ENCODE measurements at places on chromosomes 1 and 21.

GRCh38 chr21:44891631-44892031, 18.1 kb upstream of the PTTG1IP start:
- no peak for DNase-seq

GRCh38 chr1:75615613-75616435, 4.9 kb upstream of the SLC44A5 start:
- DNase-seq: peak; percentile 35

DNA sequence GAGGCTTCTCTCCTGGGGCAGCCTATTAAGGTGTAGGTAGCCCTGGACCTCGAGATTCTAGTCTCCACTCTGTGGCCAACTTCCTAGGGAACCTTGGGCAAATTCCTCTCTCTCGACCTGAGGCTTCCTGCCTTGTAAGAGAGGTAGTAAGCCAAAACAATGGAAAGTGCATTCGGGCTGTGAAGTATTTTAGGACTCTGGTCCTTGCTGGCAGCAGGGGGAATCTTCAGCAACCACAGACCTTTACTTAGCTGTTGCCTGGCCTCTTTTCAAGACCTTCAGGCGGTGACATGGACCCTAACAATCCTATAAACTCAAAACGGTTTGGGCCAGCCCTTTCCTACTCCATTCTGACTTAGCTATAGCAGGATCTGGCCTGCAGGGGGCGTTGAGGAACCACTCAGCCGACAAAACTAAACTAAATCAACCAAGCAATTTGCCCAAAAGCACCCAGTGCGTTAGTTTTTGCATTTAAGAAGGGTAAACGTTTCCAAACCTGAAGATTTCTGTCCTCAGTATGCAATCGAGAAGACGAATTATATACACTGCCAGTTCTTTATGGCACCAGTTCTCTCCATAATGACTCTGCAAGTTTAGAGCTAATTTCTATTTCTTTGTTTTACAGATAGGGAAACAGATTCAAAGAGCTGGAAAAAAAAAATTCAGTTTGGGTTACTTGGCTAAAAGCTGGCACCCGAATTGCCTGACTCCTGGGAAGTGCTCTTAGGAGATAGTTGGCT, 10.9 kb upstream of the SESN2 start:
- DNase-seq: peak; percentile 71

GRCh38 chr1:118101999-118102398, 83.0 kb downstream of the SPAG17 start:
- no peak for DNase-seq

GRCh38 chr1:192376374-192376773, 59.6 kb downstream of the RGS21 start:
- no peak for DNase-seq

DNA sequence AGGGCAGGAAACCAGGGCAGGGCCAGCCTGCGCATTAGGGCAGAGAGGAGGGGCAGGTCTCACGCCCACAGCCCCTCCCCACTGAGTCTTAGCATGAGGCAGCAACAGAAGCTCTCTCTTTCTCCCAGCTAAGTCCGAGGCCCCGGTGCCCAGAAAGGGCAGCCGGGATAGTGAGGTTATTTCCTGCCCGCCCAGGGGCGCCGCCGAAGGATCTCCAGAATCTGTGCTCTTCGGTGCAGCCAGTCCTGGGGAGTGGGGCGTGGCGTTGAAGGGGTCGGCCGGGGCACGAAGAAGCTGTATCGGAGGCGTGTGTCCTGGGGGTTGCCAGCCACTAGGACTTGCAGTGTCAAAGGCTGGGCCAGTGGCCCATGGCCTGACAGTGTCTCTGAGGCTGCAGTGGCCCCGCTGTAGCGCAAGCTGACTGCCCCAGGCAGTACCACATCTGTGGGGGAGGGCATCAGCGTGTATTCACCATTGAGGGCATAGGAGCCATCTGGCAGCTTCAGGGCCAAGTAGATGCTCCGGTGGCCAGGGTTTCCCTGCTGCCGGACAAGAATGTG, 7.8 kb downstream of the ADAMTS4 start:
- no peak for DNase-seq

DNA sequence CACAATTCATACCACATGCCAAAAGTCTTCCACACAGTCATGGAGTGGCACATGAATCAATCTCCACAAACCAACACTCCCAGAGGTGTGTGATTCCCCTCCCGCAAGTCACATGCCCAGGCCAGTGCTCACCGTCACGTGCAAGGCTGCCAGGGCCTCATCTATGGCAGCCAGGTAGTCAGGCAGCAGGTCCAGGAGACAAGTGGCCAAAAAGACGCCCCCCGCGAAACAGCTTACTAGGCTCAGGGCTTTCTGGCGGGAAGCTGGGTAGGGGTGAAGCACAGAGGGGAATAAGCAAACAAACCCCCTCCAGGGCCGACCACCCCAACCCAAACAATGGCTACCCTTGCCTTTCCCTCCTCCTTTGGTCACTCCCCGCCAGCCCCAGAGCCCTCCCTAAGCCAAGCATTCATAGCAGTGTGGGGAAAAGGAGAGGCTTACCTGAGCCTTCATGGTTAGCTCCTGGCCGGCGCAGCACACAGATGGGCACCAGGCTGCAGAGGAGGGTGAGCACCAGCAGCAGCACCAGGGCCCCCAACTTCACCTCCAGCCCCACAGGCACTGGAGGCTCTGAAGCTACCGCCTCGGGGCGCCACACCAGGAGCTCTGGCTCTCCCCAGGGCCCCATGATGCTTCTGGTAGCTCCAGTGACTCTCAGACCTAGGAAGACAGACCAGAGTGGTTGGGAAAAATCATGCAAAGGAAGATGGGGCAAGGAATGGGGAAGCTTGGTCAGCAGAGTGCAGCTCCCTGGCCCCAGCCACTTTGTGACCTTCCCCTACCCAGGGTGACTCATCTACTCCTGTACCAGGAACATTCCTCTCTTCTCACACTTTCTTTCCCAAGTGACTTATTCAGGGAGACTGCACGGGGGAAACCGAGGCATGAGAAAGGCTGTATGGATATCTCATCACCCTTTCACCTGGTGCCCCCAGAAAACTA, 978 bp downstream of the SLC39A1 start:
- peak; percentile 74 for DNase-seq

DNA sequence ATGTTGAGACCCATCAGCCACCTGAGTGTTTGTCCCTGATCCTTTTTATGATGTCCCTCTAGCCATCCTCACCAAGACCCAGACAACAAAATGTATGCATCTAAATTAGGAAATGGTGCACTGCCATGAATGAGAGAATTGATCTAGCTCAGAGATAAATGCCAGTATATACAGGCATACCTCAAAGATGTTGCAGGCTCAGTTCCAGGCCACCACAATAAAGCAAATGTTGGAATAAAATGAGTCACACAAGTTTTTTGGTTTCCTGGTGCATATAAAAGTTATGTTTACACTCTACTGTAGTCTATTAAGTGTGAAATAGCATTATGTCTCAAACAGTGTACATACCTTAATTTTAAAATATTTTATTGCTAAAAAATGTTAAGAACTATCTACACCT, 63.9 kb downstream of the CHIA start:
- DNase-seq: no peak

DNA sequence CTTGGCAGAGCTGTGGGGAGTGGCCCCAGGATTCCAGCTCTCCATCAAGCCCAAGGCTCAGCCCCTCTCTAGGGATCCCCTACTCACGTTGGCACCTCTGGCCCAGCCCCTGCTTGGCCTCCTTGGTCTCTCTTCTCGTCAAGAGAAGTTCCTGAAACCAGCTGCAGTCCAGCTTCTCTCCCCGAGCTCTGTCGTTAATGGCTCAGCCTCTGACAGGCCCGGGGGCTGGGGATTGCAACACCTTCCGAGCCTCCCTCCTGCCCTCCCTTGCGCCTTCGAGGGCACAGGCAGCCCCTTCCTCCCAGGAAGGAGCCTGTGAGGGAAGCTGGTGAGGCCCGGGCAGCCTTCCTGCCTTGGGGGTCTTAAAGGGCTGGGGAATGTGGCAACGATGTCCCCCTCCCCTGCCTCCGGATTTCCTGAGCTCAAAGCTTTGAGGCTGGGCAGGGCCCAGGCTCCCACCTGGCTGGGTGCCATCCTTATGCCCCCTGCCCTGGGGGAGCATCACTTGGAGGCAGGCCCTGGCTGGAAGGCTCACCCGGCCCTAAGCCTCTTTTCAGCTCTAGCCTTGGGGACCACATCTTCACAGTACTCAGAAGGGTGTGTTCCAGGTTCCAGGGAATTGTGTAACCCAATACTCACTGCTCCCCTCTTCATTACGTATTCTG, at the start of gene CSF3R:
TSS of gene CSF3R (minus strand) at position 190 of the 665 bp plus-strand sequence. CDS start 3,417 bp downstream, outside the sequence.
- DNase-seq: no peak

GRCh38 chr1:110425612-110426152, 18.2 kb upstream of the LAMTOR5 start:
- DNase-seq: no peak

DNA sequence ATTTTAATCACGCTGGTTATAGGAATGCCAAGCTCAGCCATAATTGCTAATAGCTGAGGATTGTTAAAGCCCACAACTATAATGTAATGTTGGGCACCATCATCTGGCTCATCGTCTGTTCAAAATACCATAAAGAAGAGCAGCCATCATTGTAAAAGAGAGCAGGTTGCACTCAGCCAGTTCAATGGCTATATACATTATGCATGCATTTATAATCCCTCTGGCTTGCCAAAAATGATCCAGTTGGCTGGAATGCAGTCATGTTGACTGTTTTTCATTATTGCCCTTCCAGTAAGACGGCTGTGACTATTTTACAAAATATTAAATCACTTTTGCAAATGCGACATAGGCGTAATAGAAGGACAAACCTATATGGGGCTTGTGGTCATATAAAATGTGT, 85.3 kb downstream of the SPAG17 start:
- DNase-seq: no peak

- DNase-seq: no peak
These were observed 130.7 kb upstream of the IGSF21 start for GRCh38 chr1:17976854-17977253.

DNA sequence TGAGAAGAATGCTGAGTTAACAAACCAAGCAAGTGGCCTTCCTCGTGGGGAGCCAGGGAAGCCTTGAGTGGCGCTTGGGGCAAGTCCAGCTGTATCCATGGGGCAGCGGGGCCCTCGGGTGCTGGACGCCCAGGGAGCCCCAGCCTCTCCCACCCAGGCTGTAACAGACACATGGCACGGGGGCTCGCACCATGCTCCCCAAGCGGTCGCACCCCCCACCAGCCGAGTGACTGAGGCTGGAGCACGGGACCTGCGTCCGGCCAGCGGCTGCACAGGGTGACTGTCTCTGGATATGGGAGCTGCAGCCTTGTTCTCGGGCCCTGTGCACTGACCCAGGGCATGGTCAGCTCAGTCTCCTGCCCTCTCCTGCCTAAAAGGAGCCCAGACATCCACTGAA, 53.9 kb upstream of the ACTRT2 start:
- DNase-seq: no peak

DNA sequence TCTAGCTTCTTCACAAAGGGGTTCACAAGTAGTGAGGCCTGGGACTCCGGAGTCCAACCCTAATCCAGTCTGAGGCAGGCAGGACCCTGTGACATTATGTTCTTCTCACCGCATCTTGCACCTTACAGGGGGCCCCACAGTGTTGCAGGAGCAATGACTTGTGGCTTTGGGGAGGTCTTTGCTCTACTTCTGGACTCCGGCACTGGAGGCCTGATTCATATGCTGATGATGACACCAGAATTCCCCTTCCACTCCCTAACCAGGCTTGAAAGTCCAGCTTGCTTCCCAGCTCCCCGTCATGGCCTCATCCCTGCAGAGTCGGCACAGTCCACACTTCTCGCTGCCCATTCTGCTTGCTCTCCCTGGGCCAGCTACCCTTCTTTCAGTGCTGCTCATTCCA, 96.3 kb upstream of the SLC44A3 start:
- no peak for DNase-seq

DNA sequence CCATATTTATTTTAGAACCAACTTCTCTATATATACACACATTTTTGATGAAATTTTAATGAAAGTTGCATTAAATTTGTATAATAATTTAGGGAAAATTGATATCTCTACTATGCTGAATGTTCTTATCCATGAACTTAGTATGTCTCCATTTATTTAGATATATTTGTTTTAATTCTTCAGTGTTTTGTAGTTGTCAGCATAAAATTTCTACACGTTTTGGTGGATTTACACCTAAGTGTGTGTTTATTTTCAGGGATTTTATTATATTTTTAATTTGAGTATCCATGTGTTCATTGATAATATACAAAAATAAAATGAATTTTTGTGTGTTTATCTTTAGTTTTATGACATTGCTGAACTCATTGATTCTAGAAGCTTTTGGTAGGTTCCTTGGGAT, 36.7 kb downstream of the PCBP3 start:
- no peak for DNase-seq

GRCh38 chr1:109924316-109924715, 13.7 kb downstream of the CSF1 start:
- no peak for DNase-seq

- DNase-seq: no peak
These were observed 298.1 kb upstream of the POU3F1 start for GRCh38 chr1:38344716-38345115.

DNA sequence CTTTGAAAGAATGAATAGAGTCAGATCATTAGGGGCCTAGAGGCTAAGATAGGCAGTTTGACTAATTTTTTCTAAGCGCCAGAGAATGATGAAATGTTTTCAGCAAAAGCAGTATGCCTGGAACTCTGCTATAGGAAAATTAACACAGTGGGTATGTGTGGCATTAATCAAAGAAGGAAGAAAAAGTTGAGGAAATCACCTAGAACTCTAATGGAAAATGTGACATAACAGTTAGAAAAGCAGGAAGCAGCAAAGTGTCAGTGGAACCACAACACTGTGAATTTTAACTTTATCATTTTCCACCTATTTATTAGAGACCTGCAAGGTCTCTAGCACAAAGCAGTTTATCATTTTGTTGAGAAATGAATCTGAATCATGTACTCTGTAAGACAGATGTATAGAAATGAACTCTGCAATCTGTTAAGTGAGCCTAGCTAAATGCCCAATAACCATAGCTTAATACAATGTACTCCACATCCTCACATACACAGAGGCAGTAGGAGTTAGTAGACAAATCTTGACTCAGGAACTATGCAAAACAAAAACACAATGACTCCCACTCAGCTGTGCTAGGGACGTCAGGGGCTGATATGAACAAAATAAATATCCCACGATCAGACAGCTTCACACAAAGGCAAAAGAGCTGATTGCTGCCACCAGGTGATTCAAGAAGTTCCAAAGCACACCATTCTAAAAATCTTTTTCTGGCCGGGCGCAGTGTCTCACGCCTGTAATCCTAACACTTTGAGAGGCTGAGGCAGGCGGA, 500.7 kb upstream of the NFIA start:
- DNase-seq: no peak

- no peak for DNase-seq
These were observed 17.3 kb upstream of the GALNT2 start for GRCh38 chr1:230049731-230050130.

DNA sequence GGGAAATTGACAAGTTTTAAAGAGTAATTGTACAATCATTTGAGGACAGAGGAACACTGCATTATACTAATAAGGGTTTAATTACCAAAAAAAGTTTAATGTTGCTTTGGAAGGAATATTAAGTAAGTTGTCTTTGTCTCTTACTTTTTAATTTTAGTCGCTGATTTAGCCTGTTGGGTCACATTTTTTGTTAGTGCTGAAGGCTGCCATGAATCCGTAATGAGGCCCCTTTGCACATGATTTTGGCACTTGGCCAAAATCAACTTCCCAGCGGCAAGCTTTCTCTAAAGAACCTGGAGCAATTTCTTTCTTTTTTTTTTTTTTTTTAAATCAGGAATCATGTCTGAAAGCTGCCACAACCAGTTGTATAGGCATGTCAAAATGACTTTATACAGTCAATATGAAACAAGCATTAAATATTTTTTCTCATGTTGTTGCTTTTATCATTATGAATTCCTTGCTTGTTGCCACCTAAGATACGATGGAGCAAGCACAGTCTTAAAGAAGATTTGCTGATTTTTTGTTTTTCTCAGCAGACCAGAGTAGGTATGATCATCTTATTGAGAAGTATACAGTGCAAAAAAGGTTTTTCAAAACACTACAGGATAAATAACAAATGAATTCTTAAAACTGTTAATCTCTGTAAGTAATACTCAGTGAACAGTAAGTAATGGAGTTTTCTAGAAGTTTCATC, 690.4 kb downstream of the USP25 start:
- no peak for DNase-seq
